A549 (cell line): ENCODE measurements at places on chromosomes 11 and 22. TPM values are rescaled to one million over a fixed set of nuclear protein-coding genes. Genes with fewer than 3 reads are reported as not detected.

- no peak for DNase-seq
Observed at GRCh38 chr11:111229604-111230003, 15.9 kb upstream of the POU2AF2 start.

GRCh38 chr11:121999651-122000050, 116.4 kb downstream of the BLID start:
- no peak for DNase-seq

GRCh38 chr11:123841174-123841573, 35.0 kb upstream of the OR6M1 start:
- no peak for DNase-seq

DNA sequence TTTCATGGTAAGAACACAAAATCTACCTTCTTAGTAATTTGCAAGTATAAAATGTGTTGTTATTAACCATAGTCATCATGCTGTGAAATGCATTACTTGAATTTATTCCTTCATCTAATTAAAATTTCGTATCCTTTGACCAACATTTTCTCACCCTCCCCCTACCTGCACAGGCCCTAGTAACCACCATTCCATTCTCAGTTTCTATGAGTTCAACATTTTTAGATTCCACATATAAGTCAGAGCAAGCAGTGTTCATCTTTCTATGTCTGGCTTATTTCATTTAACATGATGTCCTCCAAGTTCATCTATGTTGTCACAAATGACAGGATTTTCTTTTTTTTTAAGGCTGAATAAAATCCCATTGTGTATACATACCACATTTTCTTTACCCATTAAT, 43.5 kb upstream of the CCDC179 start:
- DNase-seq, result no peak

- DNase-seq, result no peak
Observed at GRCh38 chr11:79648766-79649520, 208.1 kb upstream of the TENM4 start.

DNA sequence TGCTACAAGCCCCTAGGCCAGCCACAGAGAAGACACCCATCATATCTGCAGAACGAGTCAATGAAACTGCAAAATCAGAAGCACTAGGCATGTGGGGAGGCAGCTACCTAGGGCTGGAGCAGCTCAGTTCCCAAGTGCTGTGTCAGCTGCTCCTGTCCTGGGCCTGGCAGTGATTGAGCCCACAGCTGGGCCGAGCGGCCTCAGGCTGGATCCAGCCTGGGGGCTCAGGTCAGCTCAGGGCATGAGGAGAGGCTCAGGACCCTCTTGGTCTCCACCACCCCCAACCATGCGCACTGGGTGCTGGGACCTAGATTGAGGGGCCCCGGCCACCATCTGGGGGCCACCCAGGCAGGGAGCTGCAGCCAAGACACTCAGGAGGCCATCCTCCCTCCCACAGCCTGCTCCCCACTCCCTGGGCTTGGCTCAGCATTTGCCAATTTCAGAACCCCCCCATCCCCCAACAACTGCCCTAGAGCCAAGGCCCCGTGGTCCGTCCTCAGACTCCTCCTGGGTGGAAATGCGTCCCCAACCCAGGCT, 2.4 kb upstream of the TNNT3 start:
- no peak for DNase-seq

DNA sequence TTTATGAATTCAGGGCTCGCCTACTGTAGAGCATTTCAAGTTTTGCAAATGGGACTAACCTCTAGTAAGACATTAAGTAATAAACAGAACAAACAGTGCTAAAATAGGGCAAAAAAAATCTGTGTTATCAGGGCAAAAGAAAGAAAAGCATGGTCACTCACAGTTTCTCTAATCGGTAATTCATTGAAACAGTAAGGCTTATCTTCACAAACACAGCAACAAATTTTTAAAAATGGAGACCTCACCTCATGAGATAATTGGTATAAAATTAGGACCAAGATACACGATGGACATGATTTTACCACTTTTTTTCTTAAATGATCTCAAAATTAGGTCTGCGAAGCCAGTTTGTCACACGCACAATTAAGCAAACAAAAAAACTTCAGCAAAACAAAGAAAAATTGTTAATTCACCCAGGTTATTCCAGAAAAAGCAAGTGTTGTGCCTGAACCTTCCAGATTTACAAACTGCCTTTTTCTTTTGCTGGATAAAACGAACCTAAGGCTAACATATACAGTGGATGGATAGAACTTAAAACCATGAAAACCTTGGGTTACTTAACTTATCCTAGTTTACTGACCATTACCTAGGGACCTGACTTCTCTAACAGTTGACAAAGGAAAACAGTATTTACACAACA, 1.4 kb downstream of the TMEM123 start:
- no peak for DNase-seq

GRCh38 chr22:19178065-19178656, 375 bp downstream of the SLC25A1 start:
- peak; percentile 13 for DNase-seq

GRCh38 chr22:43007519-43008102, 7.3 kb downstream of the PACSIN2 start:
- no peak for DNase-seq

DNA sequence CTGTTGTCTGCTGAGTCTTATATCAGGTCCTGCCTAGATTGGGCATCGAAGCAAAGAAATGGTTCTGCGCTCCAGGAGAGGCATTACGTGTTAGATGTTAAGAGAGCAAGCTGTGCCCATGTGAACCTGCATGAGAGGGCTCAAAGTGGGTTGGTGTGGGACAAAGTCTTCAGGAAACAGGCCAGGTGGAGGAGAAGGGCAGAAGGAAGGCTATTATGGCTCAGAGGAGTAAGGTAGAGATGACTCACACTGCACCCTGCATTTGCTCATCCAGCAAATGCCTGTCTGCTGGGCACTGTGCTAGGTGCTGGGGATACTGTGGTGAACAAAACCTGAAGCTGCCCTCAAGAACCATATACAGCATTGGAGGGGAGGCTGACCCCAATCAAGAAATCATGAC, 5.8 kb downstream of the USP35 start:
- DNase-seq, result no peak

DNA sequence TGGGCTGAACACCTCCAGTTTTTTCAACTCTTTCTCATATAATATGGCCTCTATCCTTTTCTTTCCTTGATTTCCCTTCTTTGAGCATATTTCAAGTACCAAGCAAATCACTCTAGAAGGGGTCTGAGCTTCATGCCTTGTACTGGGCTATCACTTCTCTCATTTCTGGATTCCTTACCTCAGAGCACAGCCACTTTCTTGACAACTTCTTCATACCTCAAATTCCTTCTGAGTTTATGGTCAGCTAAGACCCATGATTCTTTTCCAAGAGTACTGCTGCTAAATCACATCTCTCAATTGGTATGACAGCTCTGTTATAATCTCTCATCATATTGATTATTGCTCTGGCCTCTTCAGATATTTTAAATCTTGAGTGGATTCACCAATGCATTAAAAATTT, 224.8 kb upstream of the ZBED5 start:
- DNase-seq, result no peak

DNA sequence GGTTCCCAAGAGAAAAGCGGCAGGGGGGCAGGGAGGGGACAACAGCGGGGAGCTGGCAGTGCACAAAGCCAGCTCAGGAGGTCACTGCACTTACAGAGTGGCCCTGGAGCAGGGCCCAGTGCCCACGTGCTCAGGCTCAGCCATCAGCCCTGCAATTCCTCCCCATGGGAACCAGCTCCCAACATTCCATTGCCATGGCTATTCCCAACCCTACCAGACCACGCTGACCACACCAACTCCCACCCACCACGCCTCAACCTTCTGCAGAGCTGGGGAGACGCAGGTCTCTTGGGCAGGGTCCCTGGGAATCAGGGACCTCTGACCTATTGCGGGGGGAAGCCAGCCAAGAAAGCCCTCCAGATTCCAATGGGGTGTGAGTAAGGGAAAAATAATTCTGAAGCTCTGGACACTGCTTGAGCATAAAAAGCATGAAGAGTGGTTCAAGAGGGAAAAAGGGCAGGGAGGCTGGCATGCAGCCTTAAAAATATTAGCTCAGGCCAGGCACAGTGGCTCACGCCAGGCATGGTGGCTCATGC, 38.3 kb upstream of the TFIP11 start:
- no peak for DNase-seq

DNA sequence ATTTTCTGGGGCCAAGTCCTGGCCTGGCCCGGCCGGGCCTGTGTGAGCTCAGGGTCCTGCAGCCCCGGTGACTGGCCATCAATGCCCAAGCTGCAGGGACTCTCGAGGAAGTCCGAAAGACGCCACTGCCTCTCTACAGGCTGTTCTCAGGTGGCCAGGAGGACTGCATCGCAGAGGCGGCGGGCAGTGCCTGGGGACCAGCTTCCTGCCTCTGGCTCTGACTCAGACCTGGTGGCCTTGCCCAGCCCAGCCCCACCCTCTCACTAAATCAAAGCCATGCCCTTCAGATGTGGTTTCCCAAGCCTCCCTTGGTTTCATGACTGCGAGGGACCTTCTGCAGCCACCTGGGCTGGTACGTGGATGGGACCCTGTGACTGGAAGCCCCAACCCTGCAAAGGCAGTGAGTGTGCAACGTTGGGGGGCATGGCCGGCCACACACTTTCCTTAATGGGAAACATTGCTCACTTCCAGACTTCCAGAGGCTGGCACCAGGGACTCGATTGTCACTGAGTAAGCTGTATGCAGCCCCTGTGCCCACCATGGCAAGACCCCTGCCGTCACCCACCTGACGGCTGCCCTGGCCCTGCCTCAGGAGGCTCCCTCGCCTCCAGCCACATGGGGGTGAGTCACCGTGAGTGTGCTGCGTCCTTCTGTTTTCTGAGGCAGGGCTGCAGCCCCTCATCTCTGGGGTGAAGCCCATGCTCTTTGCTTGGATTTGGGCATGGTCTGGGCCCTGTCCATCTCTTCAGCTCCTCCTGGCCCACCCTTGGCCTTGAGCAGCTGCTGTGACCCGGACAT, 6.0 kb upstream of the FGF3 start:
- DNase-seq, result peak; percentile 26

DNA sequence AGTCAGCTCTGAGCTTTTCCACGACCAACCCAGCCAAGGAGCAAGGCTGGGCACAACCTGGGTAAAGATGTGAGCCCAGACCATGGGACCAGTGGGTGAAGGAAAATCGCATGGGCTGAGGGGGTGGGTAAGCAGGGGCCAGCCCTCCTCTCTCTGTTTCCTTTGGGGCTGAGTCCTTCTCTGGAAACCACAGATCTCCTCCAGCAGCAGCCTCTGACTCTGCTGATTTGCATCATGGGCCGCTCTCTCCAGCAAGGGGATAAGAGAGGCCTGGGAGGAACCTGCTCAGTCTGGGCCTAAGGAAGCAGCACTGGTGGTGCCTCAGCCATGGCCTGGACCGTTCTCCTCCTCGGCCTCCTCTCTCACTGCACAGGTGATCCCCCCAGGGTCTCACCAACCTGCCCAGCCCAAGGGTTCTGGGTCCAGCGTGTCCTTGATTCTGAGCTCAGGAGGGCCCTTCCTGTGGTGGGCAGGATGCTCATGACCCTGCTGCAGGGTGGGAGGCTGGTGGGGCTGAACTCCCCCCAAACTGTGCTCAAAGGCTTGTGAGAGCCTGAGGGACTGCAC, 67.8 kb downstream of the GGTLC2 start:
- no peak for DNase-seq

- DNase-seq, result no peak
Observed at GRCh38 chr11:17718510-17718962, 835 bp upstream of the MYOD1 start.

GRCh38 chr11:46381819-46382645, 563 bp downstream of the MDK start:
- DNase-seq, result no peak

- DNase-seq, result no peak
Observed at GRCh38 chr11:118714816-118715215, 35.4 kb upstream of the TREH start.

- DNase-seq, result no peak
Observed at GRCh38 chr22:37067428-37067827, 15.9 kb downstream of the KCTD17 start.

- DNase-seq, result no peak
Observed at GRCh38 chr11:114060392-114061047, 1.0 kb downstream of the ZBTB16 start.

DNA sequence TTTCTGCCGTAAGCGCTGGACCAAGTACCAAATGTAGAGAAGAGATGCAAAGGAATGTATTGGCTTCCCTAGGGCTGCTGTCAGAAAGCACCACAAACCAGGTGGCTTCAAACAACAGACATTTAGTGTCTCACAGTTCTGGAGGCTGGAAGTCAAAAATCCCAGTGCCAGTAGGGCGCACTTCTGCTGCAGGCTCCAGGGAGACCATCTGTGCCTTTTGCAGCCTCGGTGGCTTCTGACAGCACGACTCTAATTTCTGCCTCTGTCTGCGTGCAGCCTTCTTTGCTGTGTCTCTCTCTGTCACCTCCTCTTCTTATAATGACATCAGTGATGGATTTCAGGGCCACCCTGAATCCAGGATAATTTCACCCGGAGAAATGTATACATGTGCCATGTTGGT, 2.8 kb downstream of the APOL6 start:
- DNase-seq, result no peak

GRCh38 chr11:123362186-123362585, 67.9 kb upstream of the GRAMD1B start:
- DNase-seq, result no peak

DNA sequence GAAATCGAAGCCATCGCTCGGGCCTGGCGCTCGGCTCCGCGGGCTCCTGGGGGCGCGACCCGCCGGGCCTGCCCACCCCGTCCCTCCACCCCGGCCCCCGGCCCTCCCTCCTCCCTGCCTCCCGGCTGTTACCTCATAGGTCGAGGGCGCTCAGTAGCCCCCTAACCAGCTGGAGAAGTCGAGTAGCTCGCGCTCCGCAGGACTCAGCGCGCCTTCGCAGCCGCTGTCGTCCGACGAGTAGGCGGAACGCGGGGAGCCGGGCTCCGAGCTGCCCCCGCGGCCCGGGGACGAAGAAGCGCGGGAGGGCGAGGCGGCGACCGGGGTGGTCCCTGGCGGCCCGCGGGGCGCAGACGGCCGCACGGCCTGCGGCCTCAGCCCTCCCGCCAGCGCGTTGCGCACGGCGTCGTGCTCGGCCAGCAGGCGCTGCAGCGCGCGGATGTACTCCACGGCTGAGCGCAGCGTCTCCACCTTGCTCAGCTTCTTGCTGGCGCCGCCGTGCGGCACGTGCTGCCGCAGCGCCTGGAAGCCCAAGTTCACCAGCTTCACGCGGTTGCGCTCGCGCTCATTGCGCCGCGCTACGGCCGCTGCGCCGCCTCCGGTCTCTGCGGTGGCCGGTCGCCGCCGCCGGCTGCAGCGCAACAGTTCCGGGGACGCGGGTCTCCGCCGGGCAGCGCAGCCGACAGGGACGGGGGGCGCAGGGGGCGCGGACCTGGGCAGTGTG, 627 bp downstream of the ASCL2 start:
- peak; percentile 56 for DNase-seq

The SCGB1C1 gene
- not detected in 3 replicates for polyA plus RNA-seq

The TUB gene
- 12.5 to 13.2 TPM (median 12.8 TPM) in 3 replicates for polyA plus RNA-seq

The CCDC188 gene
- polyA plus RNA-seq, result not detected in 3 replicates

The BIRC3 gene
- 10.6 to 27.4 TPM (median 11.3 TPM) in 3 replicates for polyA plus RNA-seq

The OR8D4 gene
- polyA plus RNA-seq, result not detected in 3 replicates

The SYNGR1 gene
- polyA plus RNA-seq, result 10.9 to 14.5 TPM (median 11.7 TPM) in 3 replicates

The LGR4 gene
- polyA plus RNA-seq, result 40.9 to 43.5 TPM (median 41.2 TPM) in 3 replicates

The GLYAT gene
- not detected in 3 replicates for polyA plus RNA-seq

The CCDC89 gene
- not detected in 3 replicates for polyA plus RNA-seq

The DBX1 gene
- not detected in 3 replicates for polyA plus RNA-seq

The SLC35E4 gene
- polyA plus RNA-seq, result 3.0 to 3.3 TPM (median 3.3 TPM) in 3 replicates

The HORMAD2 gene
- not detected in 3 replicates for polyA plus RNA-seq

The GAL gene
- polyA plus RNA-seq, result 7.9 to 9.8 TPM (median 8.6 TPM) in 3 replicates

The STK33 gene
- polyA plus RNA-seq, result 4.8 to 5.7 TPM (median 5.2 TPM) in 3 replicates

The ANO1 gene
- 0.27 to 0.49 TPM (median 0.45 TPM) in 3 replicates for polyA plus RNA-seq

The GPHA2 gene
- not detected in 3 replicates for polyA plus RNA-seq
